Epithelial cell of proximal tubule (primary cell): ENCODE measurements at places on chromosomes 7 and 10. TPM values are rescaled to one million over a fixed set of nuclear protein-coding genes. Genes with fewer than 3 reads are reported as not detected.

DNA sequence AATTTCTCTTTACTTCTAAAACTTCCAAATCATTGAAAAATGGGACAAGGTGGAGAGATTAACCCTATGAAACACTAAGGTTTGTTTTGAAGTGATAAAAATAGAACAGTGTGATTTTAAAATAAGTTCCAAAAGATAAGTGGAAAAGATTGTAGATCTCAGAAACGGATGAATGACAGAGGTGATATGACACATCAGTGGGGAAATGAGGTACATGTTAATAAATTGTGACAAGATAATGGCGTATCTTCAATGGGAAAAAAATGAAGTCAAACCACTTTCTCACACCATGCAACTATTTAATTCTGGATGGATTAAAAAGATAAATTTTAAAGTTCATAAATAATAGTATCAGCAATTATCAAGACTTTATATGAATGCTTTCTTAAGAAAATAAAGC, 159.7 kb upstream of the VWC2 start:
- no peak for DNase-seq

GRCh38 chr7:80057488-80057887, 77.1 kb upstream of the GNAI1 start:
- DNase-seq, result no peak

DNA sequence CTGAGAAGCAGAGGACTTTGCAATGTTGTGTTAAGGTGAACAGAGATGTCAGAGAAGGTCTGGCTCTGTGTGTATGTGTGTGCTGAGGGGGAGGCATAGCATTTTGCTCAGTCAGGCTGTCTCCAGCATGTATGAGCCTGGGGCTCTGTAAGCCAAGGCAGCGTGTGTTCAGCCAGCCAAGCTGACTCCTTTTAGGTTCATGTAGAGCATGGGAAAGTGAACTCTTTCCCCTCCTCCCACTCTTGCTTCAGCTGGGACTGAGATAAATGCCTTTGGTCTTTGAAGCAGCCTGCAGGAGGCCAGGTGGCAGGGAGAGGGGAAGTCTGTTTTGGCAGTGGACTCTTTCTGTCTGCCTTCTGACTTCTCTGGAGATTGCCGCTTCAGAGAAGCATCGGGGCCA, 3.8 kb downstream of the SFXN2 start:
- DNase-seq, result no peak

- no peak for DNase-seq
Observed at GRCh38 chr7:29877196-29877595, 70.9 kb downstream of the WIPF3 start.

- DNase-seq, result no peak
Observed at GRCh38 chr10:62885684-62886461, 69.7 kb upstream of the EGR2 start.

- no peak for DNase-seq
Observed at GRCh38 chr10:22656036-22656435, 58.3 kb downstream of the PIP4K2A start.

GRCh38 chr10:7184660-7185366, 226.0 kb downstream of the SFMBT2 start:
- no peak for DNase-seq

DNA sequence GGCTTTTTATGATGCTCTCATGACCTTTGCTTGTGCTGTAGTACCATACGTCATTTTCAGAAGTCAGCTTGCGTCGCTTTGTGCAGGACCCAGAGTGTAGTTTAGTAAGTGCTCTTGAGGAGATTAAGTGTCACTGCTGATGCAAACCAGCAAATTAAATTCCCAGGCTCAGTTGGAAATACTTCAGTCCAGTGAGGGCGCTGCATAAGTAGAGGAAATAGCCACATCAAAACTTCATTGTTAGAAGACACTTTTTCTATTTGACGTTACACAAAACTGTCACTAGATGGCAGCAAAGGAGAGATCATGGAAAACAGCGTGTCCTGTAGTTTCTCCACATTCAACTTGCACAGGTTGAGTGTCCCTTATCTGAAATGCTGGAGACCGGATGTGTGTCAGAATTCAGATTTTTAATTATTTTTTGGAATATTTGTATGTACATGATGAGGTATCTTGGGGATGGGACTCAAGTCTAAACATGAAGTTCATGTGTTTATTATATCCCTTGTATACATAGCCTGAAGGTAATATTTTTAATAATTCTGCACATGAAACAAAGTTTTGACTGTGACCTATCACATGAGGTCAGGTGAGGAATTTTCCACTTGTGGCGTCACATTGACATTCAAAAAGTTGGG, 7.9 kb downstream of the ZNF22 start:
- peak; percentile 54 for DNase-seq

GRCh38 chr10:1360011-1360557, 303.9 kb downstream of the WDR37 start:
- DNase-seq, result no peak

- DNase-seq, result no peak
Observed at GRCh38 chr7:150586068-150586784, 19.0 kb downstream of the GIMAP4 start.

GRCh38 chr7:1473864-1474512, 14.7 kb upstream of the MICALL2 start:
- DNase-seq, result no peak

DNA sequence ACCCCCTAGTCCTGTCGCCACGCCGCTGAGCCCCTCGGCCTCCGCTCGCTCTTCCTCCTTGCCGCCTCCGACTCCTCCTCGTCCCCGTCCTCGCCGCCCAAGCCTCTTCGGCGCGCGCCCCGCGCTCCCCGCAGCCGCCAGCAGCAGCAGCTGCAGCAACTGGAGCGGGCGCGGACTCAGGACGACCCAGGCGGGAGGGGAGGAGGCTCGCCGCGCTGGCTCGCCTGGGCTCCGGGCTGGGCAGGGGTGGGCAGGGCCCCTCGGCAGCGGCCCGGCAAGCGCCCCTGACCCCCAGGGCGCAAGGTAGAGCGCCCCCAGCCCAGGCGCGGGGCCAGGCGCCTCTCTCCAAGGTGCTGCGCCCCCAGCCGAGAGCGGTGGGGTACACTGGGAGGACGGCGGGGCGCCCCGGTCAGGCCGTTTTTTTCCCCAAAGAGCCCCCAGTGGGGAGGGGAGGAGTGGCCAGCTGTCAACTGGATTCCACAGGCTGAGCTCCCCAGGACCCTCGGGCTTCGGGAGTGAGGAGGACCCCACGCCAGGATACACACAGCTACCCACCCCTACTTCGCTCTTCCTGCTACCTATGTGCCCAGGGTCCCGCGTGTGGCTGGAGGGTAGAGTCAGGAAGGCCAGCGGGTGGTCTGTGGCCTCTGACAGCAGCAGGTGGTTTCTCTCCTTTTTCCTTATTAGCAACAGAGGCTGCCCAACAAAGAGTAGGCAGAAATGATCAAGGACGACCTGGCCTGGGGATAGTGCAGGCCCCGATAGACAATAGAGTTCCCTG, 903 bp upstream of the KCNMA1 start:
- DNase-seq, result no peak

- no peak for DNase-seq
Observed at GRCh38 chr7:151378011-151378410, 31.8 kb downstream of the WDR86 start.

GRCh38 chr10:58473976-58474375, 38.7 kb upstream of the BICC1 start:
- DNase-seq, result peak; percentile 42

- no peak for DNase-seq
Observed at GRCh38 chr10:74842301-74842954, 16.0 kb downstream of the KAT6B start.

DNA sequence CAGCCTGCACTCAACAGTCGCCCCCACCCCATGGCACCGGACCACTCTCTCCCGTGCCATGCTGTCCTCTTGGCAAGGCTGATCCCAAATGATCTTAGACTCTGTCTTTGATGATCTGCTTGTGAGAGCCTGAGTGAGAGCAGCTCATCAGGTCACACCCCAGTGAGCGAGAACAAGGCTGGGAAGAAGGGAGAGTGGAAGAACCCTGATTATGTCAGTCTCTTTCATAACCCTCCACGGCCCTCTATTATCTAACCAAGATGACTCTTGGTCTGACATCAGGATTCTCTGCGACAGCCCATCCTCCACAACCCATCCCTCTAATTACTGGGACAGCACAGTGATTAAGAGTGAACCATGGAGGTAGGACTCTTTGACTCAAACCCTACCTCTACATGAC, 53.1 kb upstream of the C7orf33 start:
- peak; percentile 60 for DNase-seq

- DNase-seq, result no peak
Observed at GRCh38 chr7:149681274-149681673, 92.1 kb downstream of the ZNF467 start.

- peak; percentile 7 for DNase-seq
Observed at GRCh38 chr7:95871075-95871848, 98.9 kb downstream of the DYNC1I1 start.

RBP3 gene
- not detected in 2 replicates for total RNA-seq

TET1 gene
- total RNA-seq, result 0.52 and 1.0 TPM in 2 replicates

TEX47 gene
- total RNA-seq, result not detected in 2 replicates

EGR2 gene
- 0.06 TPM in 1 of 2 replicates, not detected in the other for total RNA-seq

SLC13A4 gene
- total RNA-seq, result not detected in 2 replicates

GPC2 gene
- total RNA-seq, result 4.1 and 11.0 TPM in 2 replicates

GPR15LG gene
- total RNA-seq, result 1.0 TPM in 1 of 2 replicates, not detected in the other
